Endodermal cell (in vitro differentiated cells): ENCODE measurements at places on chromosomes 3 and 15.

DNA sequence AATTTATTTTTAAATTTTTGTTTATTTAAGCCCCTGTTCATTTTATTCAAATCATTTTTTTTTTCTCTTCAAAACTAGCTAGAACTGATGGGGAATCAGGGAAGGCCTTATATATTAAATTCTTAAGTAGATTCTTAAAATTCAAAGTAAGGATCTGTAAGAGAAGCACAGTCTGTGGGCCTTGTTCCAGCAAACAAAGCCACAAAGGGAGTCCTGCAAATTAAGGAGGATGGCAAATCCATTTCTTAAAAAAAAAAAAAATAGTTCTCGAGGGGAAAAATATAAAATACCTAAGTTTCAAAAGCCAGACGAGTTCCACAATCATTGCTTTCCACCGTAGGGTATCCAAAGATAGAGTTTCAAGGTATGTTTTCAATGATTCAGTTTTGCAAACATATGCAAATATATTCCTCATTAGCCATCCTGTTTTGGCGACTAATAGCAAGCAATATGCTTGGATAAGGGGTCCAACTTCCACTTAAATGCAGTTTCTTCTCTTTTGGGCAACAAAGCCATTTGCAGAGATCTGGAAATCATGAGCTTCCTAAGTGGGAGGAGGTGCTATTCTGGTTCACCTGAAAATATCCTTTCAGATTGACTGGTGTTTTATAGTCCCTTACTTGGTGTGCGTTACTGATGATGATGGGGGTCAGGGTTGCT, 46.8 kb downstream of the CDIN1 start:
- DNase-seq = no peak

DNA sequence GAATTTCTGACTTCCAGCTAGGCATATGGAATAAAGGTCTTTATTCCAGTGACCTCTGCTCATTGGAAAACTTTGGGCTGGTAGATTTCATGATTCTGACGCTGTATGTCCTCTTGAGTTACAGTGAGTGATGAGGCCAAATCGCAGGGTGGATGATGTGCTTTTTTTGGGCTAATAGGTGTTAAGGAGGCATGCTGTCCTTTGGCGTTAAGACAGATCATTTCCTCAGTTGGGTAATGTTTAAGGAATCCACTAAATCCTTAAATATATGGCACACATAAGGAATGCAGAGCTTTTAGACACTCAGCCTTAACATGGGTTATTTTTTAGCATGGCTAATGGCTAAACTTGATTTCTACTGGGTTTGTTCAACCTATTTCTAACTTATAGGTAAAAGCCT, 87.9 kb downstream of the LPP start:
- DNase-seq = no peak

DNA sequence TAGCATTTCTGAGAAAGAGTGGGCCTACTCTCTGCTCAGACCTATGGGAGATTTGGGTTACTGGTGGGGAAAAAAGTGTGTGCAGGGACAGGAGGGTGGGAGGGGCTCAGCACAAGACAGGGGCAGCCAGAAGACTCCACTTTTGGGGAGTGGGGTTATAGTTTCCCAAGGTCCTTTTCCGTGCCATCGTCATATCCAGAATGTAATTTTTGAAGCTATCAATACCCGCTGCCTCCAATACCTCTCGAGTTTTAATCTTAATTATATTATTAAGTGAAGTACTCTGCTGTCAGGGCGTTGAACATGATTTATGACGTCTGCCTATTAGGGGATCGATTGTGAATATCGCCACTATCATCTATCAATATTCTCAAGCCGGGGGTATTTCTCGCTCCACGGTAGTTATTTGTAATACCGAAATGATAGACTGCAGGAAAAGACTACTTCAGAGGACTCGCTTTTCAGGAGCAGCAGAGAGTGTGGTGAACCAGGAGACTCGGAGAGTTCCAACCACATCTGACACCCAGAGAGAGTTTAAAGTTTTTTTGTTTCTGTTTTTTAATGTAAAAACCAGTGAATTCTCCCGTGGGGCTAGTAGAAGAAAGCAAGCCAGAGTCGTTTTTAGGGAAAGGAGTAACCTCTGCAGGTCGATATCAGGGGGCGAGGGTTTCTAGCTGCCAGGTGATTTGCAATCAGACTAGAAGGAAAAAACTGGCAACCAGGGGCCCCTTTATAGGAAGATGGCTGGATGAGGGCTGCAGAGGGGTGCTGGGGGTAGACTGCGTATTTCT, 20.6 kb downstream of the NR2F2 start:
- DNase-seq = no peak

DNA sequence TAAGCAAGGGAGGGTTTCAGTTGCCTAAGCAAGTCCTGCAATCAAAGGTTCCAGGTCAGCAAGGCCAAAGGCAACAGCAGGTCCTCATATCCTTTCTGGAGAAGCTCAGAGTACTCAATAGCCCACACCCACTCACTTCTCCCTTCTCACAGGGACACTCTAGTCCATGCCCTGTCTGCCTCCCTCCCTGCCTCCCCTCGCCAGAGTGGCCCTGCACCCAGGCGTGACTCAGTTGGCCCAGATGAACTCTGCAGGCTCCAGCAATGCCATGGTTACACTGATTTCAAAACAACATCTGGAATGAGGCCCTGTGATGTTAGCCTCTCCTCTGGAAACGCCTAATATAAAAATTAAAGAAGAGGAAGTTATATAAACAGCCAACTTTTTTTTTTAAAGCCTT, 32.9 kb downstream of the IL16 start:
- no peak for DNase-seq

- DNase-seq = no peak
Measured at GRCh38 chr15:96354731-96355567, 24.4 kb downstream of the NR2F2 start.
